NCI-H446 (cell line): ENCODE measurements at places on chromosomes 2 and 18.

DNA sequence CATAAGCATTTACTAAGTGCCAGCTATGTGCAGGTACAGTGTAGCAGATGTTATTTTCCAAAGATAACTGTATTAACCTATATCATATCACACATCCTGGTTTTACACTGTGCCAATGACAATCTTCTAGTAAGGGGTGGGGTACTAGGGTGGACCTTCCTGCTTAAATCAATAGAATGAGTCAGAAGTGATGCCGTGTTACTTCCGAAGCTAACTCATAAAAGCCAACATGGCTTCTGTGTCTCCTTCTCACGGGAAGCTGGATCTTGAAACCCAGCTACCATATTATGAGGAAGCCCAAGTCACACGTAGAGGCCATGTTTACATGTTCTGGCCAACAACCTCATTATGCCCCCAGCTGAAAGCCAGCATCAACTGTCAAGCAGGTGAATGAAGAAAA lies 59.1 kb downstream of the MRPL33 start:
- no peak for DNase-seq

DNA sequence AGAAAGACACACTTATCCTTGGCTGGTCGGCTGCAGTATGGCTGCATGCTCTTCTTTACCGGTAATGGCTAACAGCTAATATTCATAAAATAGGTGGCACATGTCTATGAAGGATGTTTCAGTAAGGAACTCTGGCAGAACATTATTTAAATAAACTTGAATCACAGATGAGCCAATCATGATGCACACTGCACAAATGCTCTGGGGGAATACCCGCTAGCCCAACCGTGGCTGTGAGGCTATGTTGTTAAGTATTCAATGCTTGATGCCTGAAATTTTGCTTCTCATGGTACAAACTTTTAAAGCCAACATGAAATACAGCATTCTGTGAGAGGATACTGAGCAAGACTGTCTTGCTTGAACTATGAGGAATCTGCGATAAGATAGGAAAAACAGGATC lies 505.8 kb downstream of the ZEB2 start:
- no peak for DNase-seq

DNA sequence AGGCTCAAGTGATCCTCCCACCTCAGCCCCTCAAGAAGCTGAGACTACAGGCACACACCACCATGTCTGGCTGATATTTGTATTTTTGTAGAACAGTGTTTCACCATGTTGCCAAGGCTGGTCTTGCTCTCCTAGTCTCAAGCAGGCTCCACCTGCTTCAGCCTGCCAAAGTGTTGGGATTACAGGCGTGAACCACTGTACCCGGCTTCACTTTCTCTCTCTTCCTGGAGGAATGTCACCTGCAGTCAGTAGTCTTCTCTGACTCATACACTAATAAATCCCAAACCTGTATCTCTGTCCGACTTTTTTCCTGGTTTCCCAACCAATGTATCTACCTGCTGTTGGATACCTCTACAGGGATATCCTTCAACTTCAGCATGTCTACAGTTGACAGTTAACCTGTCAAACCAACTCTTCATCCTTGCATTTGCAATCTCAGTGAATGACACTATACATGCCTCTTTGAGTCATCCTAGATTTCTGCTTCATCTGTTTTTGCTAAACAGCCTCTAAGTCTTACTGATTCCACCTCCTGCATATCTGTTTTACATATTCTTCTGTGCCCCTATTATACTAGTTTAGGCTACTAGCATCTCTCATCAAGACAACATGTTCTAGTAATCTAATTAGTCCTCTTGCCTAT lies 54.5 kb downstream of the RBBP8 start:
- DNase-seq, result no peak

- DNase-seq, result no peak
These were observed 79.4 kb downstream of the KCTD1 start for GRCh38 chr18:26468931-26469340.

GRCh38 chr2:219886615-219887014 lies 259.2 kb downstream of the SLC4A3 start:
- no peak for DNase-seq

DNA sequence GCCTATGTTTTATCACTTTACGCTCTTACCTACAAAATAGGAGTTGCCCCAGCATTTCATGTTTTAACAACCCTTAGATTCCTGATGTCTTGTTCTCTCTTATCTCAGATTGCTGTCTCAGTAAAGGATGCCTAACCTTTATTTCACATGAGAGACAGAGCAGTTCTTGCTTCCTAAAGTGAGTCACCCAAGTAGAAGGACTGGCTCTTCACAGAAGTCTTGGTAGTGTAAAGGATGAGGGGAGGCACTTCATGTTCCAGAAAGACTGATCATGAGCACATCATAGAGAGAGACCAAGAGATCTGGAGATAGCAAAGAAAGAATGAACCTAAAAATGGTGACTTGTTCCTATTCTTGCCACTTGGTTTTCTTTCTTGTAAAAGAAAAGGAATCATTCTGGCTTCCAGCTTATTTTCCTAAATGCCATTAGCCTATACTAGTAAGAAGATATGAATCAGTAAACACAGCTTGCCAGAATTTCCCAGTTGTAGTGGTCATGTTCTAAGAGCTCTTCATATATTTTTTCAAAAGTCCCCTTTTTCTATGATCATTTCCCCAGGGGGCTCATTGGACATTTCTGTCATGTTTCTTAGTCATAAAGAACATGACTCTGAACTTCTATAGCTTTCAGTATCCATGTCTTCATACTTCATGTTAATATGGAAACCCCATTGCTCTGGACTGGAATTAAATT lies 54.9 kb downstream of the MAPRE2 start:
- no peak for DNase-seq

DNA sequence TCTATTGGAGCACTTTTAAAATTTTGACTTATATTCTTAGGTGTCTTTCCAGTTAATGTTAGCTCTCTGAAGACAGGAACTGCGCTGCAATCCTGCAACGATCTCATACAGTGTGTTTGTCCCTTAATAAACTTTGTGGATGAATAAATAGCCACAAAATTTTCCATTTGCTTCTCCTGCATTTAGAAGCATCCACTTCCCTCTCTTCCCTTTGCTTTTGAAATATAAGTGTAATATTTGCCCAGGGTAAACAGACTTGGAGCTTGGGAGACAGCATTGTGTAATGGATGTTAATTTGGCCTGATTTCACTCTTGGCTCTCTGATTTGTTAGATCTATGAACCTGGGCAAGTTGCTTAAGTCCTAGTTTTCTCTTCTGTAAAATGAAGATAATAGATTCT lies 58.2 kb upstream of the CD28 start:
- DNase-seq, result no peak

GRCh38 chr18:79792096-79792987 lies 5.4 kb upstream of the KCNG2 start:
- DNase-seq, result no peak

DNA sequence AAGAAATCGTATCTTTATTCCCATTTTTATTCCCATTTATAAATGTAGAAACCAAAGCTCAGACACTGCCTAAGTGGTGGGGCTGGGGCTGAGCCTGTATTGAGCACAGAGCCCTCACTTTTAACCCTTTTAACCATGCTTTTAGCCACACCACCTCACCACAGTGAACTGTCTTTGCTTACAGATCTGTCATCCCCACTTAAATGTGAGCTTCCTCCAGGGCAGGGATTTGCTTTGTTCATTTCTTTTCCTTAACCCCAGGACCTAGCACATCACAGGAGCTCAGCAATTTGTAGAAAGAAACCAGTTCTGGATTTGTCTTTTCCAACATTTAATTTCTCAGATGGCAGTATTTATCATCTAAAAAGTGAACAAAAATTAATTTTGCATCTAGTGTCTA lies 2.2 kb downstream of the BOD1L2 start:
- no peak for DNase-seq

DNA sequence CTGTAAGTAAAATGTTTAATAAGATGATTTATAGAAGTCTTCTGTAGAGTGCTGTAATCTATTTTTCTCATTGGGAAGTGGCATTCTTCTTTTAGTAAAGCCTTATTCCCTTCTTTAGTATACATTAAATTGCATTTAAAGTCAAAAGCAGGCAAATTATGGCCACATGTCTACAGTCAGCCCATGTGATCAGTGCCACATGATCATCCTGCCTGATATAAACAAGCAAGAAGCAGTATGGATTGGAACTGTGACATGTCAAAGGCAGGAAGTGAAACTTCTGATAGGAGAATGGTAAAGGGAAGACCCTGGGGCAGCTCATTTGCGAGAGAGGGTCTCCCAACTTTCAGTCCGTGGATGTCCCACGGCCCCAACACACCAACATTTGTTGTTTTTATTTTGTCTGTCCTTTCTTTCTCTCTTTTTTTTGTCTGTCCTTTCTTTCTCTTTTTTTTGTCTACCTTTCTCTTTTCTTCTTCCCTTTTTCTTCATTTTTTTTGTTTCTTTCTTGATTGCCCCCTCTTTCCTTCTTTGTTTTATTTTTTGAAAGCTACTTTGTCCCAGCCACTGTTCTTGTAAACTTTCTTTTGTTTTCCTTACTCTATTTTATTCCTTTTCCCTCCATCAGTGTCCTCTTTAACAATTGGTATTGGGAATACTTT lies 154.9 kb downstream of the DTNA start:
- DNase-seq, result no peak

DNA sequence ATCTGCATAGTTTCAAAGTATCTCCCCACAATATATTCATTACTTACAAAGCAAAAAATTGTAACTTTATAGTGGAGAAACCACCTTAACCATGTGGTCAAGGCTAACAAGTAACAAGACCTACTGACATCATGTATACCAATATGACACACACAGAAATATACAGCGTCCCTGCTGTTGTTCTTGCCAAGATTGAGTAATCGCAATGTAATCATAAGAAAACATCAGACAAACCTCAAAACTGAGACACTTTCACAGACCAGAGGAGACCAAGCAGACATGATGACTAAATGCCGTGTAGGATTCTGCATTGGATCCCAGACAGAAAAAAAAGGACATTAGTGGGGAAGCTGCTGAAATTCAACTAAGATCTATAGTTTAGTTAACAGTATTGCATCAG lies 123.0 kb downstream of the ACAA2 start:
- DNase-seq, result no peak

- DNase-seq, result no peak
These were observed 172.7 kb downstream of the SOCS6 start for GRCh38 chr18:70461323-70462077.
